ENCODE measurements at places on chromosomes 6 and 20.

DNA sequence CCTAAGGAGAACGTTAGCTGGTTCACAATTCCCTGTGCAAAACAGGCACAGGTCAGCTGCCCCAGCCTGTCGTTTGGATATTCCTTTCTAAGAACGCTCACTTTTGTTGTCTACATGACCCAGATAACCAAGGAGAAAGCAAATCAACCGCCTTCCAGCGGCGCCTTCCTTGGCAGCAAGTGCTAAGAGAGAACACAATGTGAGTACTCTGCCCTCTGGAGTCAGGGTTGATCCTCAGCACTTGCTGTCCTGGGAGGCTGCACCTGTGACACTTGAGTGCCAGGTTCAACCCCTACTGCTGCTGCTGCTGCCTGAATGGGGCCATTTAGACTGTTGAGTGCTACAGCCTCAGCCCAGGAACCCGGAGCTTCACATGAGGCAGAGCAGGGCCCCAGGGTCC, 36.8 kb downstream of the OVOL2 start:
- no peak for DNase-seq

GRCh38 chr6:158213925-158214674, 46.0 kb downstream of the GTF2H5 start:
- DNase-seq: no peak

DNA sequence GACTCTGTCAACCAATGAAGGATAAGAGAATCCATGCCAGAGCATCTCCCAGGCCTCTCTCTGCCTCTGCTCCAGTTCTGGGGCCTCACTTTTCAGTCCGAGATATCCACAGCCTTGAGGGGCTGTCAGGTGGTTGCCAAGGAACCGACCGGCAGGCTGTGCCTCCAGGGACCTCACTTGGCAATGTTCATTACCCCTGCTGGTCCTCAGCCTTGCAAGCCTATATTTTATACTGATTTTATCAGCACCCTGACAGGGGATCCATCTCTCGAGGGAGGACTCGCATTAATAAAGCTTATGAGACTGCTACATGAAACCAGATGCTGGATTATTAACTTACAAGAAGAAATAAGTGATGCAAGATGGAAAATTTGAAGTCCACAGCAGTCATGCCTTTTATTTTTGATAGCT, 39.9 kb downstream of the TMC2 start:
- no peak for DNase-seq

DNA sequence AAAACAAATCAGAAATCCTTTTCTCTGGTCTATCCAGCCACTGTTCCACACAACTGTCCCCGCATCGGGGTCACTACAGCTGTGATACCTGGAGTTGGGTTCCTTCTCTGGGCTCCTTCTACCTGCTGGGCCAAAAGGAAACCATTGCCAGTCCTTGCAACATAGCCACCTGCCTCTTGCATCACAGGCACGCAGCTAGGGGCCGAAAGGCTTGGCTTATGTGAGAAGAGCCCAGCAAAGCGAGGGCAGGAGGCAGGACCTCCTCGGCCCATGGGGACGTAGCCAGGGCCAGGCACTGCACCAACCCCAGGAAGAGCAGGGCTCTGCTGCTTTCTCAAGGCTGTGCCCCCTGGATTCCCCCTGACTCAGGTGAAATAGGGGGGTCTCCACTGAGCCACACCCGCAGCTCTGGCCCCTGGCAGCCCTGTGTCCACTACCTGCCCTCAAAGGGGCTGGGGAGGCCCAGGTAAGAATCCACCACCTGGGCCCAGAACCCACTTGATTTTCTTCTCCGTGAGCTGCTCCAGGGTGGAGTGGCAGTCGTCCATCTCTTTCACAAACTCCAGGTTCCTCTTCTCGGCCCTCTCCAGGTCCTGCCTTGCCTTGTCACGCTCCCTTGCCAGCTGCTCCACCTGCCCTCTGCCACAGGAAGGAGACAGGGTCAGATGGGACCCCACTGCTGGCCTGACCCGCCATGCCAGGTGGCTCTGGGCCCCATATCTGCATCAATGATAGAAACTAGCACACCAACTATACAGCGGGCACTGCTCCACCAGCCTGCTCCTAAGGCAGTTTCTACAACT, 88.9 kb downstream of the GINS1 start:
- no peak for DNase-seq

DNA sequence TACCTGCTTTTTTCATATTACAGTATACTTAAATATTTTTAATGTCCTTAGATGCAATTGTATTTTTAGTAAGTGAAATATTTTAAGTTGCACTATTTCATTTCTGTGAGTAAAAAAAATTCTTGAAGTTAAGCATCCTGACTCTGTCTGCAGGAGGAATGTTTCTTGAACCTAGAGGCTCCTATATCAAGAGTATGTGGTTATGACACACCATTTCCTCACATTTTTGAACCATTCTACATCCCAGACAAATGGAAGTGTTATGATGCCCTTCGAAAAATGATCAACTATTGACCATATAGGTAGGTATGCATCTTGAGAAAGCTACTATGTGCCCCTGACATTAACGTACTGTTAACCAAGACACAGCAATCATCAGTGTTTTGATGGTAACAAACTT, 237.0 kb downstream of the BCKDHB start:
- DNase-seq: no peak

GRCh38 chr6:18042536-18043145, 55.2 kb upstream of the KIF13A start:
- DNase-seq: peak; percentile 57

DNA sequence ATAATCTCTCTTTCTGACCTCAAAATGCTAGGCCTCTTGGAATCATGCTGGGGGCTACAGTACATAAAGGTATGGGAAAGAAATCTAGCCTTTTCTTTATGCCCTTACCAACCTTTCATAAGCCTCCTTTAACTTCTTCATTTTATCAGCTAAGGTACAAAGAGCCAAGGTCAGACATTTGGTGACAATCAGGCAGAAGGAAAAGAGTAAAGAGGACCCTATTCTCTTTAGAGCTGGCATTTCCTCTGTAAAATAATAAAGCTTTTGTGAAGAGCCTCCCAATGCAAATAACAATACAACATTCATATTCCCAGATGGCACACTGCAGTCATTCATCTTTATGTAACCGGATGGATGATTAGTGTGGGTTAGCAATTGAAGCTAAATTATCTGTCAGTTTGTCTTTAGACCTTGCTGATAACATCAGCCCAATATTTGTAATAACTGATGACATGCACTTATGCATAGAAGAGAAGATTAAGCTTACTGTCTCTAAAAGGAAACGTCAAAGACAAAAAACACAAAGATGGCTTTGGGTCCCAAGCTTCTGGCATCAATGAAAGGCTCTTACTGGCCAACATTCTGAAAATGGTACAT, 163.1 kb downstream of the IBTK start:
- DNase-seq: no peak

DNA sequence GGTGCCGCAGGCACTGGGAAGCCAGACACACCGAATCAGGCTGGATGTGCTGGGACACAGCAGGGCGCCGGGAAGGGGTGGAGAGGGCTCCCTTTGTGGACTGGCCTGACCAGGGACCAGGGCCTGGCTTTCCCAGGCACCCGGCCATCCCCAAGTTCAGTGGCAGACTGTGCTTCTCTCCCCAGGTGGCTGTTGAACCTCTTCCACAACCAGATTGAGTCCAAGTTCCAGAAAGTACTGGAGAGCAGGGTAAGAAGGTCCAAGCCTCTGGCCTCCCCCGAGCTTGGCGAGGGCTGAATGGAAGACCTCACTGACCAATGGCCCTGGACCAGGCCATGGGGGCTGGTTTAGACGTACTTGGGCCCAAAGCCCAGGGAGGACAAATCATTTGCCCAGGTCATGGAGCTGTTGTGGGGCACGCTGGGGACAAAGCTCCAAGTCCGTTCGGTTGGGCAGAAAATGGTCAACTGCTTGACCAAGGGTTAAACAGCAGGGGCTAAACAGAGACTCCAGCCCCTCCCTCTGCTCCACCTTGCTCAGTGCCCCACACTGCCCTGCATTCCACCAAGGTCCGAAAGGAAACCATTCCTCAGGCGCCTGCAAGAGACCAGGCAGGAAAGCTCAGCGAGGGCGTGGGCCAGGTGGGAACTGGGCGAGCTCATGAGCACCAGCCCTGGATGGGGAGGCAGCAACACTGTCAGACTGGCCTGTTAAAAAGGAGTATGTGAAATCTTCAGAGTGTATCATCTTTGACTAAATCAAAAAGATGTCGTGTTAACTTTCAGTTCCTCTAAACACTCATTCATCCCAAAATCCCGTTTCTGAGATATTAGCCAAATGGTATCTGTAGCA, 9.1 kb downstream of the LBP start:
- no peak for DNase-seq

DNA sequence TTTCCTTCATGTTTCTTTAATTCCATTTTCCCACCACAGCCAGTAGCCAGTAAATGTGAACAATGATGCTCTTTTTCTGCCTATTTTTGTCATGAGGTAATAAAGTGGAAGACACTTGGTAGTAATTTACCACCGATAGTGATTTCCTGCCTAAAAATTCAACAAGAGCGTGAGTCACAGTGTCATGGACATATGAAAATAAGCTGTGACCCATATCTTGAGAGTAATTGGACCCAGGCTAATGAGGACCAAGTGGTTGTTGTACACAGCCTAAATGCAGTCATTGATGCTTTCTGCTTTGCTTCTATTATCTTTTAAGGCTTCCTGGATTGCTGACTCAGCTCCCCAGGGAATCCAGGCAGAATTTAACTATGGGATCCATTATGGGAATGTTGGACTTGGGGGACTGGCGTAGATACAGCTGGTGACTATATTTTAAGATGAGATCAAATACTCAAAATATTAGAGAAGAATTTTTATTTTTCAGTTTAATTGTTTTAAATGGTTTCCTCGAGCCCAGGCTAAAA, 265.9 kb upstream of the FERMT1 start:
- DNase-seq: no peak

GRCh38 chr6:151975795-151976194, 168.3 kb downstream of the ESR1 start:
- DNase-seq: no peak
